NCI-H774 (cell line): ENCODE measurements at places on chromosomes 12 and 14.

GRCh38 chr12:117593815-117594400, 232.5 kb upstream of the NOS1 start:
- no peak for DNase-seq

DNA sequence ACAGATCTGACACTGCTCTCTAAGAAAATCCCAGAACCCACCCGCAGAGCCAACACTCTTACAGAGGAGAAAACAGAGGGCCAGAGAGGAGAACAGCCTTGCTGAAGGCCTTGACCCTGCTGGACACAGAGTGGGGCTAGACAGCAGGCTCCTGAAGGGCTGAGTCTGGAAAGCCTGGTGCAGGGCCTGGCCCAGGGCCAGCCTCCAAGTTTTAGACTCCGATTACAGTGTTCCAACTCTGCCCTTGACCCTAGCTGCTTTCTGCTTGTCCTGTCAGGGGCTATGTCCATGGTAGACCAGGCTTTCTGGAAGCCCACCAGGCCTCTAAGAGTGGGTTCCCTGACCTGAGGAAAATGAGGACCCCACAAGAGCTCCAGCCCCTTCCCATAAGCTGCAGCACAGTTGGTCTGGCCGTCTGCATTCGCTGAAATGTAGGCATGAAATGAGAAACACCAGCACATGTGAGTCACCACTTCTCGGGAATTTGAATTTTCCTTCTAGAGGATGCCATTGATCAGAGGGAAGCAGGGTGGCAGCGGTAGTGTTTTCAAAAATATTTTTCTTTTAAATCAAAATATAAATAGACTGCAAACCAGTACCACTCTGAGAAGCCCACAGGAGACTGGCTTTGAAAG, 154.4 kb downstream of the CALM1 start:
- no peak for DNase-seq

DNA sequence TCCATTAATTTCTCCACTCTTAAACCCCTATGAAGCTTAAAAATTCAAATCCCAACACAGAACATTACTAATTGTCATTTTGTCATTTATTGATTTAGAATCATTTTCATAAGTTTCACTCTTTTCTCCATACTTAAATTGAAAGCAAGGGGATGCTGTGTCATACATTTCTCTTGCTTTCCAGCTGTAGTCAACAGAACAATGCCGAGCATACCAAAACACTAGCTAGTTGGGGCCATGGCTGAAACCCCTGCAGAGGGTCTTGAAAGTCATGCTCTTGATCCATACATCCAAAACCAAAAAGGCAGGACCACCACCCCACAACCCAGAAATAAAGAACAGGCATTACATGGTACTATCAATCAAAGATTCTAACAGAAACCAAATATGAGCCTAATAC, 9.0 kb downstream of the EXOC5 start:
- DNase-seq, result no peak

DNA sequence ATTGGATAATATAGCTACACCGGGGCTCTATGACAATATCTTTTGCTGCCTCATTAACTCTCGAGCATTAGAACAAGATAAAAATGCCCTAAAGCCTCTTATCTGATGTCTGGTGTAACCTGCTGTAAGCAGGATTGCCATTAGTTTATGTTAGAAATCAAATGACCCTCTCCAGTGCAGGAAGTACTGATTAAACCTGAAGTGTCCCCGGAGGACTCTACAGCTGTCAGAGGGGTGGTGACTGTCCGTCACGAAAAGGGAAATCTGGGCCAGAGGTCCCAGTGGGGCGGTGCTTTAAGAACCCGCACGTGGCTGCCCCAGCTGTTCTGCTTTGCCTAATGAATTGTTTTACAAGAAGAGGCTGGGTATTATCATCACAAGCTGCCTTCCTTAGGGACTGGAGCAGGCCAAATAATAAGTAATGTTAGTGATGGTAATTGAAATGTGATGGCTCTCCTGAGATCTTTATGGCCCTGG, 55.7 kb downstream of the LIN52 start:
- DNase-seq, result peak; percentile 12

GRCh38 chr12:51362307-51362706, 15.8 kb upstream of the CELA1 start:
- DNase-seq, result no peak

DNA sequence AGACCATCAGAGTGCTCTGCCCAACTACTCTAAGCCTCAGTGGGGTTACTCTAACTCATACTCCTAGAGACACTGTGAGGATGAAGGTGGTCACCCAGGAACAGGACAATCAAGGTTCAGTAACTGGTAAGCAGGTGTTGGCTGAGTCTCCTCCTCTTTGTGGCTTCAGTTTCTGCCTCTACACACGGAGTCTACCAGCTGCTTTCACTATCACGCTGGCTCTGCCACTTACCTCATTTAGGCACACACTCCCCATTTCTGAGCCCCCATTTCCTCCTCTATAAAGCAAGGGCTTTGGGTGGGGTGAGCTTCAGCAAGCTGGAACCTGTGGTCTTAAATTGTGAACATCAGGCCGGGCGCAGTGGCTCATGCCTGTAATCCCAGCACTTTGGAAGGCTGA, 7.3 kb upstream of the TCHP start:
- no peak for DNase-seq

DNA sequence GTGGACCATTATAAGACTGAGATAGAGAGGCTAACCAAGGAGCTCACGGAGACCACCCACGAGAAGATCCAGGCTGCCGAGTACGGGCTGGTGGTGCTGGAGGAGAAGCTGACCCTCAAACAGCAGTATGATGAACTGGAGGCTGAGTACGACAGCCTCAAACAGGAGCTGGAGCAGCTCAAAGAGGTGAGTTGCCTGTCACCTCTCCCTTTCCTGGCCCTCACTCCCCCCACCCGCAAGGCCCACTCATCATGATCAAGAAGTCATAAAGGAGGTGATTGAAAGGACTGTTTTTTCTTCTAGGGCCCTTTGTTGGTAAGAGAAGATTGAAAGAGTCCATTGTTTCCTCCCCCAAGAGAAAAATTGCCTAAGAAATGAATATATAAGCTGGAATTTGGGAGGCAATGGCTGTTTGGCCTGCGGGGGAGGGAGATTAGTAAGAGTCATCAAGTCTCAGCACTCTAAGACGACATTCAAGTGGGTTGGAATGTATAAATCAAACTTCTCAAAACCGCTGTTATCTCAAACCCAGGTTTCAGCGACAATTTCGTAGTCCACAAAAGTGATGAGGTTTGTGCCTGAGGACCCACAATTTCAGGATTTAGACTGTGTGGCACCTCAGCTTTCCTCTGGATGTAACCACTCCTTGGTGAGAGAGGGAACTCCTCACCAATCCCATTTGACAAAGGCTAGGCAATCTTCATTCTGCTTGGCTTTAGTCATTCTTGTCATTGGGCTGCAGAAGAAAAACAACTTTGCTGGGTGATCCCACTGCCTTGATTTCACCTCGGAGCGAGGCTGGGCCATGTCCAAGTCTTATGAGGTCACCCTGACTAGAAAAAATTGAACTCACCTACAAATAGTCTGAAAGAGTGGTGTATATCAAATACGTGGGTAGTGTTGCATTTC, 966 bp downstream of the BICD1 start:
- no peak for DNase-seq

GRCh38 chr14:96986256-96987085, 189.3 kb downstream of the VRK1 start:
- DNase-seq, result no peak

DNA sequence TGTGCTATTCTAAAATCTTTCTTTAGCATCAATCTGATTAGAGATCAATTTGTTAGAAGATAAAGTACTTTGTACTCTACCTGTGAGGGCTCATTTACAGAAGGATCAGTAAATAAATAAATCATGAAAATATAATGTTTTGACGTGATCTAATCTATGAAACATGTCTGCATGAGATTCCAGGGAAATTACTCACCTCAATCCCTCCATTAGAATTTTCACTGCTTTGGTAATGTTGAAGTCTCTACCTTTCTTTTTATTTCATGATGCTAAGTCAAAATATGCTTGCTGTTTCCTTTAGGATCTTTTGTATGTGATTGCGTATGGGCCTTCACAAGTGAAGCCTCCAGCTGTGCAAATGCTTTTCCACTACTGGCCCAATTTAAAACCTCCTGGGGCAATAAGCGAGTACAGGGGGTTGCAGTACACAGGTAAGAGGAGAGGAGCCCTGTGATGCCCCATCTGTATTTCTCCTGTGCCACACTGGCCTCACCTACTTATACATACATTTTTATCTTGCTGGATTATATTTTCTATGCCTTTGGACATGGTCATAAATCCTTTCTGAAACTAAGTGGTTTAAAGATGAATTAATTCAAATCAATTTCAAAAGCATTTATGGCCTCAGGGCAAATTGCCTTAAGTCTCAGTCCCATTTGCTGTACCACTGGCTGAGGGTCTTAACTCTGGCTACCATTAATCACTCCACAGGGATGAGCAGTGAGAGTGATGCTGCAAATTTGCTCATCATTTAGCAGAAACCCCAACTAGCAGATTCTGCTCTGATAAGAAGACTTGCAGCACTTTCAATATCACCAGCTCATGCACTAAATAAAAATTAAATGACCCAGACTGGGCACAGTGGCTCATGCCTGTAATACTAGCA, 66.4 kb downstream of the UNC79 start:
- no peak for DNase-seq

GRCh38 chr12:43964961-43965360, 129.1 kb downstream of the TMEM117 start:
- DNase-seq, result no peak

- no peak for DNase-seq
Observed at GRCh38 chr12:13116259-13116658, 12.8 kb upstream of the GSG1 start.

DNA sequence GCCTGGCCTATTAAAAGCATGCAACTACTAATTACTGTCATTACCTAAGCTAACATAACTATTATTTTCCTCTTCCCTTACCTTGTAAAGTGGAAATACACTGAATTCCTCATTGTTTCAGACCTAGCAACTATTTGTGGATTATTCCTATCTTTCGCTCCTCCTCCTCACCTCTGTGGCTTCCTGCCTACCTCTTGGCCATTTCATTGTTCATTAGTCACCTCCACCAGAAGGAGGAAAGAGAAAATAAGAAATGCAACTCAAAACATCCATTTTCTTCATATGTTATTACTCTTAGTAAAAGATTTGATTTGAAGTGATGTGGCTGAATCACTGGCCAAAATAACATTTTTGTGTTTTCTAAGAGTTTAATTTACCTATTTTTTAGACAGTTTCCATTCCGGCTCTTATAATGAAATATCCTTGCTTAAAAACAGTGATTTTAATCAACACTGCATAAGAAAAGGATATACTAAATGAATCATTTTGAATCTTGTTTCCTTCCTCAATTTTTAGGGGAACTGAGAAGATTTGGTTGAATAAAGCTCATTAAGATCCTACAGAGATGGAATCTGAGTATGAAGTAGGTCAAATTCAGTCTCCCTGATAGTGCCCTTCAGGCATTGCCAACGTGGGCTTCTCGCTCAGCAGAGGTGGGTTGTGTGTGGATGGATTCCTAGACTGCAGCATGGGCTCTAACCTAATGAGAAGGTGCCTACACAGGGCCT, 27.6 kb upstream of the ARHGAP5 start:
- no peak for DNase-seq
